ENCODE measurements at places on chromosomes 1 and 21.

- no peak for DNase-seq
These were observed 414 bp downstream of the TMEM51 start for GRCh38 chr1:15153842-15154479.

- no peak for DNase-seq
These were observed 9.2 kb downstream of the RPS6KA1 start for GRCh38 chr1:26538480-26539412.

GRCh38 chr1:46687921-46688509 lies 16.4 kb downstream of the TEX38 start:
- DNase-seq: no peak

DNA sequence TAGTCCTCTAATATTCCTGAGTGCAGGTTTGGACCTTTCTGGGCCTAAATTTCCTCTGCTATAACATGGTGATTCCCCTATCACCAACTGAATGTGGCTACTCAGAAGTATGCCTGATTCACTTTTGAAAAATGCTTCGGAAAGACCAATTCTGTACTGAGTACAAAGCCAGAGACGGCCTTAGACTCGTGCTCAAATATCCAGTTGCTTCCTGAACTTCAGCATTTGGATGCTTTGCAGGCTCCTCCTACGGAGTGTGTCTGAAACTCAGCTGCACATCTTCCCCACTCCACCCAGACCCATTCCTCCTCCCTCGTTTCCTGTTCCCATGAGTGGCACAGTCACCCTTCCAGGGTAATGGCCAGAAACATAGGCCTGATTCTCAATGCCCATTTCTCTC lies 98.4 kb upstream of the GADD45A start:
- DNase-seq: no peak

- DNase-seq: no peak
These were observed 269.2 kb upstream of the RGS18 start for GRCh38 chr1:191888996-191889622.

- no peak for DNase-seq
These were observed 60.2 kb downstream of the FASLG start for GRCh38 chr1:172719066-172719627.

GRCh38 chr1:240074422-240074821 lies 17.3 kb upstream of the FMN2 start:
- no peak for DNase-seq

GRCh38 chr1:183234660-183235476 lies 48.8 kb downstream of the LAMC2 start:
- no peak for DNase-seq

DNA sequence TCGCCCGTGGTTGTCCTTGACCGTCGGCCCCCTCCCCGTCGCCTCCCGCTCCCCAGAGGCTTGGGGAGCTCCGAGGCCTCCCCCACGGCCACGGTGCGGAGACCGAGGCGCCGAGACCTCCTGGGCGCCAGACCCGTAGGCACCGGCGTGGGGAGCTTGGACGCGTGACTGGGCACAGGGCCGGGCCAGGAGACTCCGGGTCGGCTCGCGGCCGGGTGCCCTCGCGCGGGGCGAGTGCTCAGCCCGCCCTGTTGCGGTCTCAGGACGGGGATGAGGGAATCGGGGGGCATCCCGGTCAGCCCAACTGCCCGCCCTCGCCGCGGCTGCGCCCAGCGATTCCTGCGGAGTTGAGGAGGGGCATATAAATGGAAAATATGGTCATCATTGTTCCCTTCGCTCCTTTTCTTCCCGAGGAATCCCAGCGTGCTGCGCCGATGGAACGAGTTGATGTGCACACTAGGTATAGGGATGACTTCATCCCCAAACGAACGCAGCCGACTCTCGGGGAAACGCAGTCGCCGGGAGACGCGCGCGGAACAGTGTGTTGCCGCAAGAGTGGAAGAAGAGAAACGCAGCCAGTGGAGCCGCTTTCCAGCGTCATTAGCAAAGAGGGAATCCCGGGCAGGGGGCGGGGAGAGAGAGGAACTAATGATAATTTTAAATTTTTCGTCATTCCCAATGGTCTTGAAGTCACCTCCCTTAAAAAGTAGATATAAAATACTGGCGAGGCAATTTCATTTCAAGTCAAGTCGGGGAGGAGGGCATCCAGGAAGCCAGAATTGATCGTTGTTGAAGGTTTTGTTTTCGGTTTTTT lies 747 bp upstream of the ENAH start:
- DNase-seq: peak; percentile 38

DNA sequence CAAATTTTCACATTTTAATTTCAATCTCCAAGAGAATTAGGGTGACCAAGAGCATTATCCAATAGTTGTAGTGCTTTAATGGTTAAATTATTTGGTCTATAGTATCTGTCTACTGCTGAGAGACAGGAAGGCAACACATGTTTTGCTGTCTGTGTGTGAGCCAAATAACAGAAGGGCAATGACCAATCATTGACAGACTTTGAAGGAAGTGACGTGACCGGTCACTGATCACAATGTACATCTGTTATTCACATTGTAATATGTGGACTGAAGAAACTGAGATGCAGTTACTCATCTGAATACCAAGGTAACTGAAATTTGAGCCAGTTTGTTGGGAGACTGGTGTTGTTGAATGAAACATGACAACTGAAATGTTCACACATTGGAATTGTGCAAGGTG lies 196.7 kb downstream of the LRRC40 start:
- DNase-seq: no peak

GRCh38 chr1:236748268-236748870 lies 46.7 kb upstream of the MTR start:
- no peak for DNase-seq

DNA sequence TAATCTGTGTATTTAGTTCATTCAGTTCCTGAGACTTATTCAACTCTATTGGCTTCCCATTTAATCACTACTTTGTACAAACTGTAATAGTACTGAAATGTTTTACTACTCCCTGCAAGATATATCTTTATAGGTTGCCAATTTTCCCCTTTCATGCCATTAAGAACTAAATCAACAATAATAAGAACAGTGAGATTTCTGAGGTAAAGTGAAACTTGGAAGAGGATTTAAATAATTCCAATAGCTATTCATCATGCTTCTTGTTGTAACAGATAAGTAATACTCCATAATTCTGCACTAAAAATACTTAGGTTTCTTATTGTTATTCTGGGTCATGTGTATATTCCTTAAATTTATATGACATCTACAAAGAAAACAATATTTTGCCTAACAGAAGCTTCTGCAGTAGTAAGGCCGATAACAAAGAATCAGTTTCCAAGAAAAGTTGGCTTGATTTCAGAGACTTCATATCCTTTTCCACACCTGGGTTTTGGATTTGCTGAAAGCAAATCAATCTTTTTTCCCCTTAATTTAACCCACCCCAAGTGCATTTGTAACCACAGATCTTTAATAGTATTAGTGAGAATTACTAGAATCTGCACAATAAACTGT lies 258.3 kb downstream of the FAF1 start:
- no peak for DNase-seq

DNA sequence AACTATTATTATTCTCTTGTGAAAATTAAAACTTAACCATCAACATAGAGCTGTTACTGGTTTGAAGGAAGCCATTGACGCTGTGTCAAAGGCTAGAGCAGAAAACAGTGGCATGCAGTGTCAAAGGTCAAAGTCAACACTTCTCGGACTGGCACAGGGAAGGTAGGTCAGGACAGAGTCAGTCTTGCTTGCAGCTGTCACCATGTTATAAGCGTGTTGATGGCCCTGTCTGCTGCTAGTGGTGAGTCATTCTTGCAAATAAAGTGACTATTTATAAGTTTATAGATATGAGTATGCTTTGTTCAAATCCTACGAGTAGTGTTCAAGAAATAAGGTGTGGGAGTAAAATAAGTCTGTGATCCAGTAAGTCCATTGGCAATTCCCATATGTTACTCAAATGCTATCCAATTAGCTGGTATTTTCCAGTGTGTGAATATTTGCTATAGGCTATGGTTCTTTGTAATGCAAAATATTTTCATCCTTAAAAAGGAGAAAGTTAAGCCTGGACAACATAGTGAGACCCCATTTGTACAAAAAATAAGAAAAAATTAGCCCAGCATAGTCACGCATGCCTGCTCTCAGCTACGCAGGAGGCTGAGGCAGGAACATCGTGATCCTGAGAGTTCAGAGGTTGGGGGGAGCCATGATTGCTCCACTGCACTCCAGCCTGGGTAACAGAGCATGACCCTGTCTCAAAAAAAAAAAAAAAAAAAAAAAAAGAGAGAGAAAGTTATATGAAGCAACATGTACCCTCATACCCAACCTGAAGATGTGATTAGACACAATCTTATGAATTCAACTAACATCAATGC lies 26.3 kb upstream of the TINAGL1 start:
- DNase-seq: no peak

DNA sequence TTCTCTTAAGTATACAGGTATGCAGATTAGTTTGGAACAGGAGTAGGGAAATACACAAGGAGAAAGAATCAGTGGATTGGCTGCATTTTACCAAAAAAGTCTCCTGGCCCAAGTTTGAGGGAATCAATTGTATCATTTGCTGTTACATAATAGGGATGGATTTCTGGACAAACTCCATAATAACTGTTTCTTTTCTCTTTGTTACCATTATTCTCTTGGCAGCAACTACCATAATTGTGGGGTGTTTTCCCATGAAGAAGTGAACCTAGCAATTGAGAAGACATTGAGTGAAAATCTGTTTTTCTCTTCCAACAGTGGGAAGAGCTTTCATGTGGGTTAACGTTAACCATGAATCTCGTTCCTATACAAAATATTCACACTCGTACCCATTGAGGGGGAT lies 46.4 kb upstream of the DPT start:
- DNase-seq: no peak

DNA sequence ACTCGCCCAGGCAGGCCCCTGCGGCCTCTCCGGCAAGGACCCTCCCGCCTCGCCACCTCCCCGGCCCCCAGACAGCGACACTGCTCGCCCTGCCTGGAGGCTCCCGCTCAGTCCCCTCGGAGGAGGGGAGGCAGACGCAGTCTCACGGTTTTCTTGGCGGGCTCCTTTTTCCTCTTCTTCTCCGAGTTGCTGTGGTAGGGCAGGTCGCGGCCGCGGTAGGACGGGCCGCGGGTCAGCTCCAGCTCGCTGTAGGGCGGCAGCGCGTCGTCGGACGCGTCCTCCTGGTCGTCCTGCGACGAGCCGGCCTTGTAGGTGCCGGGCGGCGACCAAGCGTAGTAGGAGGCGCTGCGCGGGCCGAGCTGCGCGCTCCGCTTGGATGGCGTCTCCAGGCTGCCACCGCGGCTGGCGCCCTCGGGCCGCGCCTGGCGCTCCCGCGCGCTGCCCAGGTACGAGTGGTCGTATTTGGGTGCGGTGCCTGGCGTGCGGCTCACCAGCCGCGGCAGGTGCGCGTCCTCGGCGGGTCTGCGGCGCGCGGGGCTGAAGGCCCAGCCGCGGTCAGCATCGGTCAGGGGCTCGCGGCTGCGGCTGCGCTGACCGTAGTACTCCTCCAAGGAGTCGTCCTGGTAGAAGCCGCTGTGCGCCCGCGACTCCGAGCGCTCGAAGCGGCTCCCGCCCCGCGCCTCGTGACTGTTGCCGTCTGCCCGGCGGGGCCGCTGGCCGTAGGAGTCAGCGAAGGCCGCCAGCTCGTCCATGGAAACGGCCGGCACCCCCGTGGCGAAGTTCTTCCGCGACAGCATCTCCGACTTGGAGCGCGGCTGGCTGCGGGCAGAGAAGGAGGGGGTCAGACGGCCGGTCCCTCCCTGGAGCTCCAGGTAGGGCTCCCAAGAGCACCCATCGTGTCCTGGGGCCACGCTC lies 44.8 kb upstream of the TADA1 start:
- DNase-seq: no peak

GRCh38 chr1:44812822-44813543 lies 4.7 kb downstream of the BTBD19 start:
- DNase-seq: no peak

- no peak for DNase-seq
These were observed 27.2 kb downstream of the CD34 start for GRCh38 chr1:207883660-207884250.

DNA sequence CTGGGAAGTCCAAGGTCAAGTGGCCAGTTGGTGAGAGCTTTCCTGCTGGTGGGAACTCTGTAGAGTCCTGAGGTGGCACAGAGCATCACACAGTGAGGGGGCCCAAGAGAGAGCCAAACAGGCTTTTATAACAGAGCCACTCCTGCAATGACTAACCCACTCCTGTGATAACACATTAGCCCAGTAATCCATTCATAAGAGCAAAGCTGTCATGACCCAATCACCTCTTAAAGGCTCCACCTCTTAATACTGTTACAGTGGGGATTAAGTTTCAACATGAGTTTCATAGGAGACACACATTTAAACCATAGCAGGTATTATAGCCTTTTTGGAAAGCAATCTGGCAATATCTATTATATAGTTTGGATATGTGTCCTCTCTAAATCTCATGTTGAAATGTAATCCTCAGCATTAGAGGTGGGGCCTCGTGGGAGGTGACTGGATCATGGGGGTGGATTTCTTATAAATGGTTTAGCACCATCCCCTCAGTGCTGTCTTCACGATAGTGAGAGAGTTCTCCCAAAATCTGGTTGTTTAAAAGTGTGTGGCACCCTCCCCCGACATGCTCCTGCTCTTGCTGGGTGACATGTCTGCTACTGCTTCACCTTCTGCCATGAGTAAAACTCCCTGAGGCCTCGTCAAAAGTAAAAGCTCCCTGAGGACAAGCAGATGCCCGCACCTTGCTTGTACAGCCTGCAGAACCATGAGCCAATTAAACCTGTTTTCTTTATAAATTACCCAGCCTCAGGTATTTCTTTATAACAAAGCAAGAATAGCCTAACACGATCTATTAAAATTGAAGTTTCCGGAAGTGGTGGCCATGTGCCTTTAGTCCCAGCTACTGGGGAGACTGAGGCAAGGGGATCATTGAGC lies 64.5 kb downstream of the CD58 start:
- DNase-seq: no peak

- no peak for DNase-seq
These were observed 18.8 kb downstream of the ORC1 start for GRCh38 chr1:52385376-52385775.

GRCh38 chr1:11860083-11860482 lies 1.3 kb upstream of the NPPB start:
- DNase-seq: no peak

- no peak for DNase-seq
These were observed 7.0 kb upstream of the ABCD3 start for GRCh38 chr1:94411237-94411636.

- DNase-seq: no peak
These were observed 6.9 kb downstream of the PEX19 start for GRCh38 chr1:160277987-160278386.

DNA sequence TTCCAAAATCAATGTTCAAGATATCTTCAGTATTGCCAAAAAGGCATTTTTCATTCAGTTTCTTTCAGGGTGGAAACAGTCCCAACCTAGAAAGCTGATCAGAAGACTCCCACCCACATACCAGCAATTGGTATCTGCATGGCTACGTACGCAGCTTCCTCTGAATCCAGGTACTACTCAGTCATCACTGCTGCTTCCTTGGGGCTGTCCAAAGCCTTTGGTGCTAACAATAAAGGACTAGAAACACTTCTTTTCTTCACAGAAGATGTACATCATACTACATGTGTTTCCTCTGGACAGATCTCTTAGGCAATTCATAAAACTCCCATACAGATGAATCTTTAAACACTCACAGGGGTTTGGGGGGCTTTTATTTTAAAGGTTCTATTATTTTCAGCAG lies 29.8 kb downstream of the VPS26C start:
- DNase-seq: no peak
